HT1080 (cell line): ENCODE measurements at places on chromosomes 3 and 15. TPM values are rescaled to one million over a fixed set of nuclear protein-coding genes. Genes with fewer than 3 reads are reported as not detected.

Gene FEZF2
- not detected in 2 replicates for total RNA-seq

Gene ZBED2
- total RNA-seq, result 0.14 and 0.20 TPM in 2 replicates

Gene GOLGA6L7
- total RNA-seq, result not detected in 2 replicates

Gene CISH
- 0.10 and 0.53 TPM in 2 replicates for total RNA-seq

Gene CKMT1A
- 0.26 TPM in 1 of 2 replicates, not detected in the other for total RNA-seq

Gene ACKR4
- not detected in 2 replicates for total RNA-seq

Gene GOLGA8S
- not detected in 2 replicates for total RNA-seq

GRCh38 chr3:134857356-134857755, 62.3 kb downstream of the EPHB1 start:
- DNase-seq, result no peak

- no peak for DNase-seq
These were observed 81.1 kb upstream of the VGLL4 start for GRCh38 chr3:11724615-11725339.

GRCh38 chr3:133371181-133371580, 28.7 kb upstream of the BFSP2 start:
- DNase-seq, result no peak

DNA sequence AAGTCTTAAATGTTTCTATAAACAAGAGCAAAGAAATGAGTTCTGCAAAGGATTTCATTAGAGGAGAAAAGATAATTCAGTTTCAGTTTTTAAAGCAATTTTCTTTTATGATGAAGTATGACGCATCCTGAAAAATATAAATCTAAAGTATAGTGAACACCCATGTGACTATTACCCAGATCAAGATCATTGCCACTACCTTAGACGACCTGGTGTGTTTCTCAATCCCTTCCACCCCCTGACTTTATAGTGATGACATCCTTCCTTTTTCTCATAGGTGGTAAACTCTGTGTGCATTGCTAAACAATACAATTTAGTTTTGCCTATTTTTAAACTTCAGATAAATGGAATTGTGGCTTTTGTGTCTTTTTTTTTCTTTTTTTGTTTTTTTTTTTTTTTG, 8.4 kb downstream of the STT3B start:
- no peak for DNase-seq

DNA sequence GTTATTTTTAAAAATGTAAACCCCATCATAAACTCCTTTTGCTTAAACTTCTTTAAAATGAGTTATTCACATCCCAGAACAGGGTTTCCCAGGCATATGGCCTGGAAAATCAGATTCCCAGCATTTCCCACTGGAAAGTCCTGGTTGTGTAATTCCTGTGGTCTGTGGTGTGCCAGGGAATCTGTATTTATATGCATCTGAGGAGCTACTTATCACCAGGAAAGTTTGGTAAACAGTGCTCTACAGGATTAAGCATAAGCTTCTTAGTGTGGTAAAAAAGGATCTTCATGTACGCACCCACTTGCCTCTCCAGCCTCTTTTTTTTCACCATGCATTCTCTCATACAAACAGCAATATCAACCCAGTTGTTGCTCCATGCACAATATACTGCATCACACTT, 28.2 kb downstream of the MEIS2 start:
- DNase-seq, result no peak

DNA sequence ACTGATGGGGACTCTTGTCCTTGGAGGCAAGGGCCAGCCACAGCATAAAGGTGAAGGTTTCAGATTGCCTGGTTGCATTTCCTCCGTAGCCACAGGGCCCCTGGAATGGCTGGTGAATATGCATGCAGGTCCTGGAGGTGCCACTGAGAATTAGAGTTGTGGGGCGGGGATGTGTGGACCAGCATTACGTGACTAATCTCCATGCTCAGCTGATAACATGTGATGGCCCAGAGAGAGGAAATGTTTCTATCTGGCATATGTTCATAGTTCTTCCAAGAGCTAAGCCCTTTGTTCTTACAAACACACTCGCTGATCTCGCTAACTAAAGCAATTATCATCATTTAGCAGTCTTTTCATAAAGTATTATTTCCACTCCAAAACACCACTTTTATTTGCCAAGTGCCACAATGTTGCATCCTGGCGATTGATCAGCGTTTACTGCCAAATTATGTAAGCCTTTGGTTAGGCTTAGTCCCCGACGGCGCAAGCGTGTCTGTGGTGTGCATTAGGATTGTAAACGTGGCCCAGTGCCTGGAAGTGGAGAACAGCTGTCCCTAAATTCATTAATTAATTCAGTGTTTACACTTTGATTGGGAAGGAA, 55.9 kb downstream of the CGNL1 start:
- no peak for DNase-seq

GRCh38 chr3:161682715-161683114, 186.1 kb downstream of the OTOL1 start:
- DNase-seq, result peak; percentile 57

GRCh38 chr3:40618158-40618557, 93.4 kb downstream of the ZNF621 start:
- DNase-seq, result no peak

DNA sequence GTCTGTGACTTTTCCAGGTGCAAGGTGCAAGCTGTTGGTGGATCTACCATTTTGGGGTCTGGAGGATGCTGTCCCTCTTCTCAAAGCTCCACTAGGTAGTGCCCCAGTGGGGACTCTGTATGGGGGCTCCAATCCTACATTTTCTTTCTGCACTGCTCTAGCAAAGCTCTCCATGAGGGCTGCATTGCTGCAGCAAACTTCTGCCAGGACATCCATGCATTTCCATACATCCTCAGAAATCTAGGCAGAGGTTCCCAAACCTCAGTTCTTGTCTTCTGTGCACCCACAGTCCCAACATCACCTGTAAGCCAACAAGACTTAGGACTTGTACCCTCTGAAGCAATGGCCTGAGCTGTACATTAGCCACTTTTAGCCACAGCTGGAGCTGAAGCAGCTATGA, 694.5 kb upstream of the BCHE start:
- no peak for DNase-seq

GRCh38 chr3:14451844-14452739, 49.7 kb downstream of the SLC6A6 start:
- peak; percentile 95 for DNase-seq

DNA sequence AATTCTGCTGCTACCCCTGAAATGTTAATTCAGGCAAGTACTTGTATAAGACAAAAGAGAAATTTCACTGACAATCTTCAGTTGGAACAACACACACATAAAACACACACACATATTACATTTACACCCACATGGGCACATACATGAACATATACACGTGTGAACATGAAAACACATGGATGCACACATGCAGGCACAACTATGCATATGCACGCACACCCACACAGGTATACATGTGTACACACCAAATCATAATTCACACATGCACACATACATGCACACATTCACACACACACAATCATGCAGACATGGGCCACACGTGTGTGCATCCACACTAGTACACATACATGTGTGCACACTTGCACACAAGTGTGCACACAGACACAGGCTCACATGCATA, 277.8 kb downstream of the OCA2 start:
- DNase-seq, result no peak

DNA sequence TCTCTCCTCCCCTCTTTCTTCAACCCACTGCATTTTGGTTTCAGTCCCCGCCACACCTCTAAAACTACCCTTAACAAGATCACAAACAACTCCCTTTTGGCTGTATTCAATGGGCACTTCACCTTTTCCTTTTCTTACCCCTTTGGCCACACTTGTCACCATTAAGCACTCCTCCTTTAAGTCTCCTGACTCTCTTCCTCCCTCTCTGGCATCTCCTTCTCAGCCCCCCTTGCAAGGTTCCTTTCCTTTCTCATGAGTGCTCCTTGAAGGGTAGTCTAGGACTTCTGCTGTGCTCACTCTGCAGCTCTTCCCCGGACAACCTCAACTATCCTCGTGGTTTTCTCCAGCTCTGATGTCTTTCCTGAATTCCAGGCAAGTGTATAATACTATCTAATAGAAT, 103.7 kb downstream of the RPL22L1 start:
- DNase-seq, result no peak
